Naive thymus-derived CD8-positive, alpha-beta T cell (primary cell): ENCODE measurements at places on chromosomes 2 and 18. TPM values are rescaled to one million over a fixed set of nuclear protein-coding genes. Genes with fewer than 3 reads are reported as not detected.

Gene ERFE
- not detected for total RNA-seq

Gene ZNF396
- 5.3 TPM for total RNA-seq

Gene MARCO
- not detected for total RNA-seq

- DNase-seq: no peak
Measured at GRCh38 chr2:207341804-207342203, 176.1 kb upstream of the KLF7 start.

DNA sequence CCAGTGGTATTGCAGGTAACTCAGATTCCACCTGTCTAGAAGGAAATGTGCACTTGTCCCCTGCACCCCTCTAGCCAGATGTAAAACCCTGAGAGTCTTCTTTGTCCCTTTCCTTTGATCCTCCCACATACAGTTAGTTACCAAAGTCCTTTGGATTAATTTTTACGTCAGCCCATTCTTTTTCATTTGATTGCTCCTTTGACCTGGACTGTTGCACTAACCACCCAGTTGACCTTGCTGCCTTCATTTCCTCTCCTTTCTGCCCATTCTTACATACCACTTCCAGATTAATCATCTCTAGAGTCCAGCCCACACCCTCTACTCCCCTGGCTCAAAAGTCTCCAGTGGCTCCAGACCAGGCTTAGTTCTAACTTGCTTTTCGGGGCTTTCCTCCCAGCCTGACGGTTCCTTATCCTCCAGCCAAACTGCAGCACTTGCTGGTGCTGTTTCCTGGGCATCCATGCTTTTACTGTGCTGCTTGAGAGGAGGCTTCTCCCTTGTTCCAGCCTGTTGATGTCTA lies 99.3 kb downstream of the SPTBN1 start:
- DNase-seq: no peak
